ENCODE measurements at places on chromosomes 16 and 17.

- DNase-seq, result no peak
Observed at GRCh38 chr17:57675427-57676387, 69.4 kb downstream of the CCDC182 start.

DNA sequence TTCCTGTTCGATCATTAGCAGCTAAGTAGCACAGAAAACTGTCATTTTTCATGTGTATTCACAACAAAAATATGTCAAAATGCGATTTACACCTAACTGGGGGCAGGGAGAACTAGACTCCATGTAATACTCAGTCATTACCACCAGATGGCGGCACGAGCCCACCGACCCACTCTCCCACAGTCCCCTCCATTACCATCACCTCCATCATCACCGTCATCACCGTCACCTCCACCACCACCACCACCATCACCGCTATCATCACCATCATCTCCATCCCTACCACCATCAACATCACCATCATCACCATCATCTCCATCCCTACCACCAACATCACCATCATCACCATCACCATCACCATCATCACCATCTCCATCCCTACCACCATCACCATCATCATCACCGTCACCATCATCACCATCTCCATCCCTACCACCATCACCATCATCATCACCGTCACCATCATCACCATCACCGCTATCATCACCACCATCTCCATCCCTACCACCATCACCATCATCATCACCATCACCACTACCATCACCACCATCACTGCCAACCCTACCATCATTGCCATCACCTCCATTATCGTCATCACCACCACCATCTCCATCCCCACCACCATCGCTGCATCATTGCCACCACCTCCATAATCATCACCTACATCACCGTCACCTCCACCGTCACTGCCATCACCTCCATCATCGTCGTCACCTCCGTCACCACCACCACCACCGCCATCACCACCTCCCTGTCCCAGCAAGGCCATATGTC is 14.4 kb downstream of the NDUFAF8 start:
- DNase-seq, result no peak

DNA sequence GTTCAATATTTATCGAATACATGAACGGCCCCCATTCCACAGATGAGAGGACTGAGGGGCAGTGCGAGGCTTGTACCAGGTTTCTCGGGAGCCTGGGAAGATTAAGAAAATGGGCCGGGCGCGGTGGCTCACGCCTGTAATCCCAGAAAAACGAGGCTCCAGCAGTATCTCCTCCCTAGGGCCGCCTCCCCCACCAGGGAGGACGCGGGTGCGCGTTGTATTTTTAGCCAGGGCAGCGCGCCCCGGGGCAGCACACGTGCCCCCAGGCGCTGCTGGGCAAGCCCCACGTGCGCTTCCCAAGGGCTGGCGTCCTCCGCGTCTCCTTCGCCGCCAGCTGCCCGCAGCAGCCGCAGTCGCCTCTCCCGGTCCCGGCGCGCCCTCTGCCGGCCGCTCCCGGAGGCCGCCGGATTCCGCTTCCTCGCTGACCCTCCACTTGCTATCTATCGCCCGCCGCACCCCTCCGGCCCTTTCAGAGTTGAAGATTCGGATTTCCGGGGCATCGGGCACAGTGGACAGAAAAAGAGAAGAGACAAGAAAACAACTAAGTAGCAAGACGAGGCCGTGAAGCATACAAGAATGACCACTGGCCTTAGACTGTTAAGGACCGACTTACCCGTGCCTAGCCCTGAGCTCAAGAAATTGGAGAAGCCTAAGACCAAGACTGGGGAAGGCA is 1.9 kb upstream of the YBX2 start:
- DNase-seq, result no peak

GRCh38 chr16:67089101-67089500 is 20.6 kb upstream of the PHAF1 start:
- DNase-seq, result no peak

DNA sequence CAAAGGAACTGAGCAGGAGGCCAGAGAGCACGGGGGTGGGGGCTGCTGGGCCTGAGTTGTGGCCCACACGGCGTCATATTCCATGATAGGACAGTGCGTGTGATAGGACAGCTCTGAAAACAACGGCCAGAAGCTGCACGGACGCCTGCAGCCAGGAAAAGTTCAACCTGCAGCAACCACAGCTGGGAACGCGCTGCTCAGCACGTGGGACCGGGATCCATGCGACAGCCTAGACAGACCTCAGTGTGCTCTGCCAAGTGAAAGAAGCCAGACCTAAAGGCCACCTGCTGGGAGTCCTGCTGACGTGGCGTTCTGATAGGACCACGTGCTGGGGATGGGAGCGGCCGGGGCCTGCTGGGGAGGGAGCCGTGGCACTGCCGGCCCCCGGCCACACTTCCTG is 21.6 kb downstream of the CTU2 start:
- DNase-seq, result no peak
